Stimulated activated CD4-positive, alpha-beta T cell treated with anti-CD3 and anti-CD28 coated beads, Interleukin-15, amount 100 ng/mL, for 1 hour (primary cell): ENCODE measurements at places on chromosomes 12 and 14.
A peak's percentile ranks its signal among the peaks of the same experiment; 100 is the strongest.

DNA sequence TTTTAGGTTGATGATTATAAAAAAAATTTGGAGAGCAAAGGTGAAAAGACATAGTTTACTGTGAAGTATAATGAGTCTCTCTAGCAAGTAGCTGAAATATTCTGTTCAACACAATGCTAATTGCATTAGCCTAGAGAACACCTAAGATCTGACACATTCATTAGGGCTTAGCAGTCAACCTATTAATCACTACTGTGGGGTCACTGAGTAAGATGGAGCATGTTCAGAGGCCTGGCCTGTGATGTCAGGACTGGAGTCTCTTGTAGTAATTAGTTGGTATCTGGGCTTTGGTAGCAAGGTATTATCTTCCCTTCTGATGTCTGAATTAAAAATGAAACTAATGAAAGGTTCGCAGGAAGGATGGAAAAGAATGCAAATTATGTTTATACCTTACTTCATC is 112.7 kb downstream of the SLC16A7 start:
- no peak for DNase-seq

- no peak for DNase-seq
Observed at GRCh38 chr12:5964913-5965900, 20.1 kb upstream of the ANO2 start.

DNA sequence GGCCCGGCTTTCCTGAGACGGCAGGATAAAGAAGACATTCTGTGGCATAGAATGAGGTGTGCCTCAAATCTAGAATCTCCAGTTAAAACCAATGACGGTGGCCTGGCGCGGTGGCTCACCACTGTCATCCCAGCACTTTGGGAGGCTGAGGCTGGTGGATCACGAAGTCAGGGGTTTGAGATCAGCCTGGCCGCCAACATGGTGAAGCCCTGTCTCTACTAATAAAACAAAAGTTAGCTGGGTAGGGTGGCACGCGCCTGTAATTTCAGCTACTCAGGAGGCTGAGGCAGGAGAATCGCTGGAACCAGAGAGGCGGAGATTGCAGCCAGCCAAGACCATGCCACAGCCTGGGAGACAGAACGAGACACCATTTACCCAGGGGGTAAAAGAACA is 193.6 kb downstream of the ALG10 start:
- no peak for DNase-seq

DNA sequence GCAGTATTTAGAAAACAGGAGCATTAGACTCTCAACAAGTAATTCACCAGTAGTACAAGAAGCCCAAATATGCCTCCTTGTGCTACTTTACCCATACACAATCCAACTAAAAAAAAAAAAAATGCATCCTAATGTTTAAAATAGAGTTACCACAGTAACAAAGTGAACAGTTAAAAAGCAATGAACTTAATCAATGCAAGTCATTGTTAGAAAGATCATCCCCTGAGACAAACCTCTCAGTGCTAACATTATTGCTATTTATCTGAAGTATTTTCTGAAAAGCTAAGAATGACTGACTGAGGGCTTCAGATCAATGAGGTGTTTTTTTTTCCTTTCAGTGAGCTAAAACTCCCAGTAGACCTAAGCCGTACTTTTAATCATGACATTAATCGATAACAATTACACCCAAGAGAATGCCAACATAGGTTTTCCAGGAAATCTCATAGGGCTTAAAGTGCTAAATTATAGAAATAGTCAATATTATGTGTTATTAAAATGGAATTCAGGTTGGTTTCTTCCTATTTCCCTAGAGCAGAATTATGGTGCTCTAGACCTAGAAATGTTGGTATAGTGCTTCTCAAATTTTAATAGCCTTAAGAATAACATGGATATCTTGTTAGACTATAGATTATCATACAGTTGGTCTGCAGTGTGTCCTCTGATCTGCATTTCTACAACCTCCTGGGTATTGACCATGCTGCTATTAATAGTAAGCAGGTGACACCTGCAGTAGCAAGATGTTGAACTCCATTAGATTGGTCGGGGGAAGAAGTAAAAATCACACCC is 123.0 kb downstream of the PRKD1 start:
- DNase-seq: no peak

GRCh38 chr12:46904406-46905238 is 78.8 kb upstream of the SLC38A4 start:
- DNase-seq: no peak

- DNase-seq: peak; percentile 61
Observed at GRCh38 chr14:99230208-99231151, 41.5 kb downstream of the BCL11B start.

- no peak for DNase-seq
Observed at GRCh38 chr12:127628645-127629044, 638.3 kb upstream of the TMEM132C start.

DNA sequence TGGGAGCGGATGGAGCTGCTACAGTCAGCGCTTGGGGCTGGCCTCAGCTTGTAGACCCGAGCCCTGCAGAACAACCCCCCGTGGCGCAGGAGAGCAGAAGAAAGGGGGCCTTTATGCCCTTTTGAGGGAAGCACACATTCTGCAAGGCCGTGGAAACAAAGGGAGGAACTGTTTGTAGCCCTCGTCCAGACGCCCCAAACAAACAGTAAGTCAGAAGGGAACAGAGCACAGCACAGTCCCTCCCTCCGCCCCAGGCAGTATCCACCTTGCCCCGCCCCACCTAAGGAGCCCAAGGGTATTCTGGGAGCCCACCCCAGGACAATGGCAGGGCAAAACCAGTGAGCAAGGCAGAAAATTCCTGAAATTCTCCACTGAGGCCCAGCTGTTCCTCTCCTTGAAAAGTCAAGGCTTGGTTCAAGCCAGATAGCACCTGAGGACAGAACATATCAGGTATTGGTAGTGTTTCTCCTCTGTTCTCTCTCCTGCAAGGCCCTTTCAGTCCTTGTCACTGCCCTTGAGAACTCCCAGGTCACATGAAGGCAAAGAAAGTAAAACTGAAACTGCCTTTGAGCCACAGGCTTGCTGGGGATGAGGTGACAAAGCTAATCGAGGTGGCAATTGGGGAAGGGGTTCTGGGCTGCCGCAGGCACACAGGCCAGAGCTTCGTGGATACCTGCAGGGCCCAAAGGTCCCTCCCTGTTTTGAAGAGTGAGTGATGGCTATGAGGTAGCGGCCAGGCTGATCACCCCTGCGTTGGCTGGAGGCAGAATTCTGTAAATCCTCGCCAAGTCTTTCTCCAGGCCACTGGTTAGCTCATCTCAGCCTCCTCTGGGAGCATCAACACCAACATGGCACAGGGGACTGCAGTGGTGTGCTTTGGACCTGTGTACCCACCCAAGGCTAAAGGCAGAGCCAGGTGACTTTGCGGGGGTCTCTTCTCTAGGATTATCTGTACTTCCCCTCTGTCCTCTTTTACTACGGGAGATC is 499 bp downstream of the DGLUCY start:
- DNase-seq: peak; percentile 20

- DNase-seq: no peak
Observed at GRCh38 chr14:52267501-52268278, at the start of gene PTGDR. TSS of gene PTGDR (plus strand) at chr14:52267698. CDS start at chr14:52267815, 117 bp downstream.

GRCh38 chr14:104171029-104171697 is 32.8 kb downstream of the KIF26A start:
- no peak for DNase-seq
